ENCODE measurements at places on chromosomes 4 and X. TPM values are rescaled to one million over a fixed set of nuclear protein-coding genes. Genes with fewer than 3 reads are reported as not detected.

KLHL4 gene
- 16.7 TPM for total RNA-seq

- no peaks in the 10 kb centered on the region for H3K36me3 ChIP-seq
- H3K4me1 ChIP-seq: no peaks in the 10 kb centered on the region
- H3K27me3 ChIP-seq: no peaks in the 10 kb centered on the region
- DNase-seq: no peak
- no peak overlapping the region for H3K27ac ChIP-seq
These were observed 53.9 kb upstream of the TENM3 start for GRCh38 chr4:182189103-182189878.

- no peaks in the 10 kb centered on the region for H3K36me3 ChIP-seq
- DNase-seq: peak; percentile 56
- H3K27ac ChIP-seq: no peak overlapping the region
These were observed 81.2 kb downstream of the NPY1R start for GRCh38 chr4:163251204-163251603.

- no peak overlapping the region for H3K27ac ChIP-seq
- H3K36me3 ChIP-seq: no peaks in the 10 kb centered on the region
- no peak overlapping the region for H3K4me3 ChIP-seq
- H3K27me3 ChIP-seq: no peaks in the 10 kb centered on the region
- no peaks in the 10 kb centered on the region for H3K4me1 ChIP-seq
These were observed 134.6 kb upstream of the NPY2R start for GRCh38 chr4:155073852-155074251.

- H3K36me3 ChIP-seq: peaks cover 14% of the 10 kb centered on the region
- no peak overlapping the region for H3K4me3 ChIP-seq
- H3K27ac ChIP-seq: no peak overlapping the region
- DNase-seq: no peak
These were observed 21.6 kb upstream of the UBA1 start for GRCh38 chrX:47171996-47172395.

GRCh38 chr4:136939781-136940180 lies 592.5 kb downstream of the PCDH18 start:
- no peaks in the 10 kb centered on the region for H3K27me3 ChIP-seq
- no peak overlapping the region for H3K27ac ChIP-seq
- no peaks in the 10 kb centered on the region for H3K4me1 ChIP-seq
- no peak for DNase-seq
- no peak overlapping the region for H3K4me3 ChIP-seq

DNA sequence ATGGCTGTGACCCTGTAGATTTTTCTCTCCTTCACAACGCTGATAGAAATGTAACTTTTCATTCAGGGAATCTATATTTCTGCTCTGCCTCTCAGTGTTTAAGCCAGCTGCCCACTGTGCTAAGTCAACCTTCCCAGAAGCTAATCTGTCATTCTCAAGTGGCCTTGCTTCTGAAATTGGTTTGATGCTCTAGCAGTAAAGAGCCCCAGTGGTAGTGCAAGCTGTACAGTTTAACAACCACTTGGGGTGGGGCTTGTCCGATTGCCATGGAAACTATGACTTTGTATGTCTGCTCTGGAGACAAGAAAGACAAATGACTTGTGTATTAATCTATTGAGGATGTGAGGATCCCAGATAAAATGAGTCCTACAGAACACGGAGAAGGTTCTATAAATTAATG lies 620.9 kb upstream of the GALNT7 start:
- H3K27me3 ChIP-seq: no peaks in the 10 kb centered on the region
- H3K4me3 ChIP-seq: no peak overlapping the region
- DNase-seq: no peak
- no peaks in the 10 kb centered on the region for H3K4me1 ChIP-seq

DNA sequence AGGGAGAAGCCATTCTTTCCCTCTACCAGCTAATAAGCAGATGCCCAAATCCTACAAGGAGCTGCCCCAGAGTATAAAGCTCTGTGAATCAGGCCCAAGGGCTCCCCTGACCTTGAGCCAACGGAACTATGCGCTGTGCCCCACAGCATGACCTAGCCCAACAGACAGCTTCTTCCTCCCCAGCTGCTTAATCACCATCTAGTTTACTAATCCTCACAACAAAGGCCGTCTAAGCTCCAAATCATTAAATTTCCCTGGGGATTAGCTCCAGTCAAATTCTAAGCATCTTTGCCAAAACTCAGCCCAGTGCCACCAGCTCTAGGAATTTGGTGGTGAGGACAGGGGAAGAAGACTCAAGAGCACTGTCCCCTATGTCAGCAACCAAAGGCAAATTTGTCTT lies 113.1 kb downstream of the SHROOM4 start:
- no peak overlapping the region for H3K27ac ChIP-seq
- H3K4me1 ChIP-seq: peaks cover 2% of the 10 kb centered on the region
- H3K4me3 ChIP-seq: no peak overlapping the region
- no peaks in the 10 kb centered on the region for H3K27me3 ChIP-seq
- peaks cover under 1% of the 10 kb centered on the region for H3K36me3 ChIP-seq

- H3K4me3 ChIP-seq: no peak overlapping the region
- no peaks in the 10 kb centered on the region for H3K36me3 ChIP-seq
These were observed 24.4 kb upstream of the PLK4 start for GRCh38 chr4:127856196-127856812.

GRCh38 chr4:125421547-125421946 lies 106.8 kb downstream of the FAT4 start:
- no peaks in the 10 kb centered on the region for H3K27me3 ChIP-seq
- H3K27ac ChIP-seq: no peak overlapping the region
- H3K36me3 ChIP-seq: no peaks in the 10 kb centered on the region
- H3K4me1 ChIP-seq: no peaks in the 10 kb centered on the region

ZNF41 gene
- total RNA-seq: 3.5 TPM

- peak overlapping the region; percentile 68 for H3K27ac ChIP-seq
- H3K27me3 ChIP-seq: no peaks in the 10 kb centered on the region
- no peak overlapping the region for H3K4me3 ChIP-seq
- peaks cover 2% of the 10 kb centered on the region for H3K4me1 ChIP-seq
These were observed 173.5 kb downstream of the DCLK2 start for GRCh38 chr4:150251752-150252190.

DNA sequence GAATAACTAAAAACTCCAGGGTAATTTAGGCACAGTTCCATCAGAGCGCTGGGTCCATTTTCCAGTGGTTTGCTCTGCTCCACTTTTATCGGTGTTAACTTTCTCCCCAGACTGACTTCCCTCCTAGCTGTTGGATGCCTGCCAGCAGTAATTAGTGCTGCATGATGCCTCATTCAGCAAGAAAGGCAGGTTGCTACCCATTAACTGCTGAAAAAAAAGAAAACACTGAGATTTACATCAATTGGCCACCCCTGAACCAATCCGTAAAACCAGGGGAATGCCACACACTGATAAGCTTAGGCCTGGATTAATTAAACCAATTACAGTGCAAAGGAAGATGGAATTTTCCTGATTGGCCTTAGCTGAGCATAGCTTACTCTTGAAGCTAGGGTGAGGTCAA lies 182.4 kb upstream of the CXXC4 start:
- no peaks in the 10 kb centered on the region for H3K4me1 ChIP-seq
- no peaks in the 10 kb centered on the region for H3K27me3 ChIP-seq
- H3K4me3 ChIP-seq: no peak overlapping the region
- H3K36me3 ChIP-seq: no peaks in the 10 kb centered on the region
- H3K27ac ChIP-seq: no peak overlapping the region
- DNase-seq: peak; percentile 51

GRCh38 chr4:148253768-148254167 lies 188.4 kb downstream of the NR3C2 start:
- no peak overlapping the region for H3K27ac ChIP-seq
- no peak for DNase-seq
- H3K27me3 ChIP-seq: no peaks in the 10 kb centered on the region

DNA sequence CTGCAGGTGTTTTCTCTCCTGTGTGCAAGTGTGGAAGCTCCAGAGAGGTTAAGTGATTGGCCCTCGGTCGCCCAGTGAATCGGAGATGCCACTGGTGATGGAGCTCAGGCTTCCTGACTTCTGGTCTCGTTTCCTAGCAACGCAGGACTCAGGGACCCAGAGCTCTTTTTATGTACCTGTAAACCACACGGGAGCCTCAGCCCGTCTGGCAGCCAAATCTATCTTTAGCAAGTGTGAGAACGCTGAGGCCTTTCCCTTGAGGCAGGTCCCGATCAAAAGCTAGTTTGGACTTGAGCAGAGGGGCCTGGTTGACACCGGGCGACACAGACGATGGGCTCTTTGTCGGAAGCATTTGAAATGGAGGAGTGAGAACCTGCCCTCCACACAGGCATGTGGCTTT lies 116.8 kb downstream of the SORCS2 start:
- no peak overlapping the region for H3K27ac ChIP-seq
- no peaks in the 10 kb centered on the region for H3K27me3 ChIP-seq
- no peak overlapping the region for H3K4me3 ChIP-seq
- no peak for DNase-seq
- no peaks in the 10 kb centered on the region for H3K4me1 ChIP-seq

DNA sequence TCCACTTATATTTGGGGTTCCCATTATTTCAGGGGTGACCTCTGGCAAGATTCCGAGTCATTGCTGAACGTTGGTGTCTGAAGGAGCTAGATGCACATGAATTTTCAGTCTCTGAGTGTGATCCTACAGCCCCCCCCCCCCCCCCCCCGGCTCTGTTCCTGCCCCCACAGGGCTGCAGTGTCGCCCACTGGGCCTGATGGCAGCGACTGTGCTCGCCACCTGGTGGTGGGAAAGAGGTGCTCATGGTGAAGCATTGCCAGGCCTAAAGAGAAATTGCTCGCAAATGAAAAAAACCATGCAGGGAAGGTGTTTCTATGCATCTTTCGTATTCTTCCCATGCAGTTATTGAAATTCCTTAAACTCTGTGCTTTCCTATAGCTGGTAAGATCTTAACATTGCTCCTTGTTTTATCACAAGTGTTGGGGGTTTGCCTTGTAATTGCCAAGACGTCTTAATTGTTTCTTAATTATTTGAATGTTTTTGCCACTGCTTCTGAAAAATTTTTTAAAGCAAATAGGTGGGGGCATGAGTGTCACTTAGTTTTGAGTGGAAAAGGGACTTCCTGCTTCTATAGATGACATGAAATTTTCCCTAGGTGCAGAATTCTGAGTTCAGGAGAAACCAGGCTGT lies 63.2 kb downstream of the CLDN22 start:
- peak; percentile 86 for DNase-seq
- H3K27ac ChIP-seq: no peak overlapping the region
- no peak overlapping the region for H3K4me3 ChIP-seq
- no peaks in the 10 kb centered on the region for H3K27me3 ChIP-seq
- peaks cover 89% of the 10 kb centered on the region for H3K36me3 ChIP-seq

ABLIM2 gene
- 0.52 TPM for total RNA-seq

DNA sequence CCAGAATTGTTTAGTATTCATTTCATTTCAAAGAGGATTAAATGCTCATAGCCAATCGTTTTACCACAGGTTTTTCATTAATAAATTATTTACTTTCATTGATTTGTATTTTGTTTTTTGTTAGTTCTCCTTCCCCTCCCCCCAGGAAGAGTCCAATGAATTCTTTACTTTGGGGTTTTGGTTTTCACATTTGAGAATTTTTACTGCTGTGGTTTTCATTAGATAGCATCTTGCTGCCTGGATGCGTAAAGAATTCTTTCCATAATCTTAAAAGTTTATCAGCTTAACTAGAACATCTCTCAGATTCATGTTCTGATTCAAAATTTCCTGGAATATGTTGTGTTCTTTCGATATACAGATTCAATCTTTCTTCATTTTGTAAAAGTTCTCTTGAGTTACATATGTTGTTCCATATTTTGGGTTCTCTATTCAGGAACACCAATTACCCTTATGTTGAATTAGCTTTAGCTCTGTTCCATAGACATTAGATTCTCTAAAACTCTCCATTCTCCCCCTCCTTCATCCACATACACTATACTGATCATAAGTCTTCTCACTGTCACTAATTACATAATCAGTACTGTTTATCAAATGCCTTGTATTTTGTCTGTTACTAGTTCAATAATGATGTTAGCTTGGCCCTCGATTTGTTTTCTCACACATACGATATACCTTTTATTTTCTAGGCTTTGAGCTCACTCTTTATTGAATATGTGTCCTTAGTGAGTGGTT lies 184.4 kb downstream of the CAMK2D start:
- H3K27me3 ChIP-seq: no peaks in the 10 kb centered on the region
- no peaks in the 10 kb centered on the region for H3K4me1 ChIP-seq
- H3K36me3 ChIP-seq: no peaks in the 10 kb centered on the region
- H3K4me3 ChIP-seq: no peak overlapping the region

RRH gene
- not detected for total RNA-seq

GRCh38 chrX:153392642-153393321 lies 8.4 kb downstream of the PNMA6E start:
- no peak overlapping the region for H3K4me3 ChIP-seq
- DNase-seq: peak; percentile 24
- no peak overlapping the region for H3K27ac ChIP-seq
- H3K27me3 ChIP-seq: no peaks in the 10 kb centered on the region
- H3K4me1 ChIP-seq: no peaks in the 10 kb centered on the region

GRCh38 chr4:121252224-121252806 lies 88.2 kb upstream of the TNIP3 start:
- DNase-seq: peak; percentile 90

- no peak for DNase-seq
- H3K27me3 ChIP-seq: no peaks in the 10 kb centered on the region
- H3K27ac ChIP-seq: no peak overlapping the region
- no peaks in the 10 kb centered on the region for H3K4me1 ChIP-seq
These were observed 208.9 kb upstream of the ARHGEF9 start for GRCh38 chrX:63993936-63994335.

LSM6 gene
- total RNA-seq: 59.6 TPM

- no peak overlapping the region for H3K4me3 ChIP-seq
- peaks cover 26% of the 10 kb centered on the region for H3K27me3 ChIP-seq
- no peak for DNase-seq
- H3K4me1 ChIP-seq: peaks cover 4% of the 10 kb centered on the region
- H3K36me3 ChIP-seq: no peaks in the 10 kb centered on the region
These were observed 87.7 kb downstream of the RLIM start for GRCh38 chrX:74526764-74527163.

GRCh38 chrX:149259241-149259640 lies 245.9 kb downstream of the IDS start:
- no peaks in the 10 kb centered on the region for H3K27me3 ChIP-seq
- H3K4me1 ChIP-seq: no peaks in the 10 kb centered on the region
- H3K27ac ChIP-seq: no peak overlapping the region
- H3K36me3 ChIP-seq: no peaks in the 10 kb centered on the region
- H3K4me3 ChIP-seq: no peak overlapping the region

DNA sequence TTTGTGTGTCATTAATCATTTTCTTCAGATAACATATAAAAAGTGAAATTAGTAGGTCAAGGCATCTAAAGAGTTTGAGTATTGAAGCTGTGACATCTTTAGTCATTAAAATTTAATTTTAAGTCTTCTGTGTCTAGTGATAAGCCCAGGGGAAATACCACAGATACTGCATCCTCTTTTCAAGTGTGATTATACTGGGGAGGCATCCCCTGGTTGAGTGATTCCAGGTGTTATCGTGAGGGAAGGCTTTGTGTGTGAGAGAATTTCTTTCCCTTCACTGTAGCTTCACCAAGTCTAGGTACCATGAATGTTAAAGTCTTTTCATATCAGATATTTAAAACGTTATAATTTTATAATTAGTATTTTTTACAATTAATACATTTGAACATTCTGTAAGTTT lies 193.4 kb downstream of the FRAS1 start:
- no peak overlapping the region for H3K4me3 ChIP-seq
- peaks cover 46% of the 10 kb centered on the region for H3K36me3 ChIP-seq
- H3K4me1 ChIP-seq: peaks cover 8% of the 10 kb centered on the region
- no peak overlapping the region for H3K27ac ChIP-seq

POU3F4 gene
- total RNA-seq: not detected

Data from endodermal cell (in vitro differentiated cells).